ENCODE measurements at places on chromosomes 5 and 9.

- peak; percentile 71 for DNase-seq
These were observed 74.0 kb downstream of the MACROH2A1 start for GRCh38 chr5:135324897-135325650.

DNA sequence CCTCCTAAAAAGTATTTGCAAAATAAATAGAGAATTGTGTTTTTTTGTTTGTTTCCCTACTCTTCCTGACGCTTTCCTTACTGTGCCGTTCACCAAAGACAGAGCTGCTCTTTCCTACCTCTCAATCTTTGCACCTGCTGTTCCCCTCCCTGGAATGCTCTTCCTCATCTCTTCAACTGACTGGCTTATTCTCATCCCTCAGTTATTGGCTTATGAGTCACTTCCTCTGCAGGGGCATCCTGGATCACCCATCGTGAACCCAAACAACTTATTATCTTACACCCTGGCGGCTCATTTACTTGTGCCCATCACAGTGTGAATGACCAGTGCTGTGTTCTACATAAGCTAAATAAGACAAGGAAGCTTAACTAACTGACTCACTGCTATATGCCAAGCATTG lies 36.1 kb upstream of the CCNG1 start:
- DNase-seq = no peak

- no peak for DNase-seq
These were observed 170.5 kb downstream of the NNT start for GRCh38 chr5:43773478-43773844.

- DNase-seq = no peak
These were observed 14.1 kb upstream of the EXOC3 start for GRCh38 chr5:428754-429452.

DNA sequence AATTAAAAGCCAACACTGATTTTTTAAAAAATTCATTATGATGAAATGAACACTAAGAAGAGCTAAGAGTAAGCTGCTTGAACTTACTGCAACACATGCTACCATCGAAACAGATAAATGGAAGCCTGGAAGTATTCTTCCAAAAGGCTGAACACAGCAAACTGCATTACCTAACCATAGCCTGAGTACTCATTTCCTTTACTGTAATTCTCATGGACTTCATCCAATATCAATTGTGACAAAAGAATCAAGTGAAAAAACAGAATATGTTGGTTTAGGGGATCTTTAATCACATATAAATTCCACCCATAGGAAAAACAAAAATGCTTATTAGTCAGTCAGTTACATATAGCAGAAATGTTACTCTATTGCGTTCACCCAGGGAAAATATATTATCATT lies 68.5 kb downstream of the DROSHA start:
- no peak for DNase-seq

GRCh38 chr9:77194423-77194822 lies 17.1 kb downstream of the VPS13A start:
- no peak for DNase-seq

- no peak for DNase-seq
These were observed 90.2 kb upstream of the CACNA1B start for GRCh38 chr9:137787381-137787780.

- DNase-seq = no peak
These were observed 57.8 kb upstream of the HSPA9 start for GRCh38 chr5:138632900-138633489.

DNA sequence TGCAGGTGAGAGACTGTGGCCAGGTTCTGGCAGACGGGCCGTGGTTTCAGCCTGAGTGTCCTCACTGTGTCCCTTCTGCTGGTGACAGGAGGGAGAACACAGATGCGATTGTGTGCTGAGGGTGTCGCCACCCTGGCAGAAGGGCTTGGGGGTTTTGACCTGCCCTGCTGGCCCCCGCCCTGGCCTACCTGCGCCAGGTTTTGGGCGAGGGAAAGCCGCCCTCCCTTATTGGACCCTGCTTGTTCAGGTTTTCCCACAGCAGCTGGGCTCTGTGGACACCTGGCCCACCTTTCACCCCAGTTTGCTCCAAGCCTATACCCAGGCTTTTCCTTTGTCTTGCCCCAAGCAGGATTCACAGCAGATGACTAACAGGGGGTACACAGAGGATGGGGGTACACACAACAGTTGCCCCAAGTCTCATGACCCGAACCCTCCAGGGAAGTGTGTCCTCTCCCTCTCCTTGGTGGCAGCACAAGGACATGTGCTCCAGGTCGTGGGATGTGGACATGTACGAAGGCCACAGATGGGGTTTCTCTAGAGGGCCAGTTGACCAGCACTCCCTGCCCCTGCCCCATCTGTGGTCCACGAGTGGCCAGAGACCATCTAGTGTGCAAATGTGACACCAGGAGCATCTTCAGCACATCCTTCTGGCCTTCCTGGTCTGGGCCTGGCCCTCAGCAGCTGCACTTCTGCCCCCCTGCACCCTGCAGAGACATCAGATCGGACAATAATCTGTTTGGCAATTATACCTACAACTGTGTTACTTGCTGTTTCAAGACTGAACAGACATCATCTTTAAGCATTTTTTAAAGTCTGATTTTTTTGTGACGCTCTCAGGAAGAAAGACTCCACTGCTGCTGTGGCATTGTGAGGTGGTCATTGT lies 265.8 kb upstream of the IRX4 start:
- DNase-seq = no peak

DNA sequence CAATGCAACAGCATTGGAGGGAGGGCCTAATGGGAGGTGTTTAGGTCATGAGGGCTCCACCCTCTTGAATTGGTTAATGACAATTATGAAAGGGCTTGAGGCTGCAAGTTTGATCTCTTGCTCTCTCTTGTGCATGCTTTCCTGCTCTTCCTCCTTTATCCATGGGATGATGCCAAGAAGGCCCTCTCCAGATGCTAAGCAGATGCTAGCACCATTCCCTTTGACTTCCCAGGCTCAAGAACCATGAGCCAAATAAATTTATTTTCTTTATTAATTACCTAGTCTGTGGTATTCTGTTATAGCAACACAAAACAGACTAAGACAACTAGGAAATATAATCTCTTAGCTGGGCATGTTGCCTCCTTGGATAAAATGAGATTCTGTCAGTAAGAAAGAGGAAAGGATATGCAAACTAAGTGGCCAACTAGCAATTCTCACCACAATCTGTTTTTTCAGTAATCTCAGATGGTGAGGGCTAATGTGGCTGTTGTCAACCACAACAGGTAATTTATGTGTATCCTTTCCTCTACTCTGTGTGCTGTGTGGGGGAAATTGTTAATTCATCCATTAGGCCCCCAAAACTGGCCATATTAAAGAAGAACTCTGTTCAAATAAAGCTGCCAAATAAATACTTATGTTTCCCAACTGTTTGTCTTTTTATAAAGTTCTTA lies 269.1 kb upstream of the CD180 start:
- no peak for DNase-seq

DNA sequence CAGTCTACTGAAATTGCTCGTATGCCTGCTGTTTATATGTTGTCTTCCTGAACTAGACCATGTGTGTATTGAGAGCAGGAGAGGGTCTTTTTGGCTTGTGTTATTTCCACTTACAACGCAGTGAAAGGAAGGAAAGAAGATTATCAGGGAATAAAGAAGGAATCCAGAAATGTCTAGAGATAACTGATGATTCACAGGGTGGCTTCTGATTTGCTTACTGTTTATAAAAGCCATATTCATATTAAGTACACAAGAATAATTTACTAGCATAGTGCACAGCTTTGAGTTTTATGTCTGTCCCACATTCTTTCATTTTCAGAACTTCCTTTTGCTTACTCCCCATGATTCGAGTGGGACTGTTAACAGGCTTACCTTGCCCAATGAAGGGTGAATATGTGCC lies 72.1 kb downstream of the PRLR start:
- DNase-seq = no peak

- no peak for DNase-seq
These were observed 91.4 kb downstream of the ZNF366 start for GRCh38 chr5:72415616-72416325.

- no peak for DNase-seq
These were observed 24.0 kb upstream of the OCLN start for GRCh38 chr5:69468631-69469030.

GRCh38 chr9:95826183-95826838 lies 49.2 kb upstream of the ERCC6L2 start:
- DNase-seq = no peak

DNA sequence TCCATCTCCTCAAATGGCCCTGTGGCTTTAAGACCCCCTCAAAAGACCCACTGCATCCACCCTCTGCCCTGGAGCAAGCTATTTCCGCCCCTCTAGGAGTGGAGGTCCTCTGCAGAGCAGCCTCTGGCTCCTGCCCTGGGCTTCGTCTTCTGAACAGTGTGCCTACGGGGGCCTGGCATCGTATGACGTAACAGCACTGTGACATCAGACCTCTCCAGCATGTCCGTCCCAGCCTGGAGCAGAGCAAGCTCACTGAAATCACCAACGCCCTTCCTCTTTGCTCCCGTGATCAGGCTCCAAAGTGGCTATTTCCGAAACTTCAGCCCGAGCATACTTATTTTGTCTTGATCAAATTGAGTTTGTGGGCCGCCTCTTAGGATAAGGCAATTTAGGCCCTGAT lies 69.1 kb upstream of the PTCH1 start:
- DNase-seq = no peak

- no peak for DNase-seq
These were observed 73.7 kb downstream of the UBE2QL1 start for GRCh38 chr5:6522331-6522730.

DNA sequence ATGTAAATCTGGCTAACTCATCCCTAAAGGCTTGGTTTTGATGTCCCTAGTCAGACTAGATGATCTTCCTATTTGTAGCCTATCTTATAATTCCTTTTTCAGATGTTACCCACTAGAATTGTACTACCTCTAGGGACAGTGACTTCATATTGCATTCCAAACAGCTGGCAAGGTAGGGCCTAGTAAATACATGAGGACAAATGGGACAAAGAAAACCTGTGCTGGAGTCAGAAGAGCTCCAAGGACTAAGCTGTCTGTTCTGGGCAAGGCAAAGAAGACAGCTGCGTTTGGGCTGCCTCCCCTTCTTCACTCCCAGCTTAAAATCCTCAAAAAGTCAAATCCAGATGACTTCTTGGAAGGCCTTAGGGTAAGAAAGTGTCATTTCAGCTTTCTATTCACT lies 10.0 kb downstream of the DMXL1 start:
- DNase-seq = no peak

DNA sequence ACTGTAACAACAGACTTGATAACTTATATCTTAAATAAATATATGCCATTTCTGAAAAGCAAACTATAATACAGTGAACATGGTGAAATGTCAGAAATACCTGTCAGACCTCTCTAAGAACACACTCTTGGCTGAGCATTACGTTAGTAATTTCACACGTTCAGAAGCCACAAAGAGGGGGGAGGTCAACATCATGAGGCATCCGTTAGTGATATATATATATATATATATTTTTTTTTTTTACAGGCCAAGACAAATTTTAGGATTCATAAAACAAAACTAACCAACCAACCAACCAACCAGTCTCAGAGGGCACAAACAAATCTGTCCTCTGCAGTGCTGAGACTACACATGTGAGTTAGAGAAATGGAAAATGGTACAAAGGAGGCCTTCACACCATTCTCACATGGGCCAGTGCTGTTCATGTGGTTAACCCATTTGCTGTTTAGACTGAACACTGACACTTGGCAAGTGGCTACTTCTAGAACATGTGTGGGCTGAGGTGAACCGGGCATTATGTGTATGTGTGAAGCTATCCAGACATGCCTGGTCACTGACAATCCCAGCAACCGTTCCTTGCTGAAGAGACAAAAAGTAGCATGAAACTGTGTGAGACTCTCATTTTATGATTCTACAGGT lies 54.5 kb downstream of the ELL2 start:
- DNase-seq = no peak

DNA sequence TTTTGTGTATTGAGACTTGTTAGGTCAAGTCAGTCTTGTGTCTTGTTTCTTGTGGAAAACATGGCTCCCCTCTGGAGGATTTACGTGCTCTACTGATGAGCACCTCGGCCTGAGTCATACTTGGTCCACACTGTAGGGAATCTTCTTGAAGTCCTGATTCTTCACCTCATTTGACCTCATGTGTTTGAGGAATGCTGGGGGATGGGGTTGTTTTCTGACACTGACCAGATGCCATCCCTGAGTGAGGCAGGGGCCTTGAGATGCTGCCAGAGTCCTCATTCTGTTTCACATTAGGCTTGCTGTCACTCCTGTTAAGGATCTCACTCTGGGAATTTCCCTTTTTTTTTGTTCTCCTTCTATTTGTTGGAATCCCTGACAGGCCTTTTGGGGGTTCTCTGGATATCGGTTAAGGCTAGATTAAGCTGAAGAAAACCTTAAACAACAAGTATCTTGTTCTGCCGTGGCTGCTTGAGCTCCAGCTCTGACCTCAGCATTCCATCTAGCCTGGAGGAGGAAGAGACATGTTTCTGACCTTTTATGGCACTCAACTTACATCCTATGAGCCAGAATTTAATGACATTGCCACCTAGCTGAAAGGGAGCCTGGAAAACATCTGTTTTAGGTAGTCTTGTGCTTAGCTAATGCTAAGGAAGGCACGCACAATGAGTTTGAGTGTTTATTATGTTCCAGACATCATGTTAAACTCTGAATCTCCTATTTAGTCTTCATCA lies 20.6 kb downstream of the TCOF1 start:
- no peak for DNase-seq

DNA sequence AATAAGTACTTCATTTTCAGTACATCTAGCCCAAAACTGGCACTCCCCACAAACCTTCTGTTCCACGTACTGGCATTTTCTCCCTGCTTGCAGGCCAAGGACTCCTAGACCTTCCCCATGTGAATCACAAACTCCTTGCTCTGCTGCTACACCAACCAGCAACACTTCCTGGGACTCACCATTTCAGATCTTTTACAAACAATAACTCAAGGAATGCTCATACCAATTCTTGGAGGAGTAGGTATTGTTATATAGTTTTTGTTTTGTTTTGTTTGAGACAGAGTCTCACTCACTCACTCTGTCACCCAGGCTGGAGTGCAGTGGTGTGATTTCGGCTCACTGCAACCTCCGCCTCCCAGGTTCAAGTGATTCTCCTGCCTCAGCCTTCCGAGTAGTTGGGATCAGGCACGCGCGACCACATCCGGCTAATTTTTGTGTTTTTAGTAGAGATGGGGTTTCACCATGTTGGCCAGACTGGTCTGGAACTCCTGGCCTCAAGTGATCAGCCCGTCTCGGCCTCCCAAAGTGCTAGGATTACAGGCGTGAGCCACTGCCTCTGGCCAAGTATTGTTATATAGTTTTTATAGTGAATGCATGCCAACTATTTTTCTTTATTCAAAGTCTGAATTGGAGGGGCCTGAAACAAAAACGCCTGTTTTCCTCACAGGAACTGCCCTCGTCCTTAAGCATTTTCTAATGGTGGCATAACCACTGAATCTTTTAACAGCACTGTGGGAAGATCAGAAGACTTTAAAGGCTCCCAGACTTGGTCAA lies 210.8 kb downstream of the TSSK1B start:
- no peak for DNase-seq

DNA sequence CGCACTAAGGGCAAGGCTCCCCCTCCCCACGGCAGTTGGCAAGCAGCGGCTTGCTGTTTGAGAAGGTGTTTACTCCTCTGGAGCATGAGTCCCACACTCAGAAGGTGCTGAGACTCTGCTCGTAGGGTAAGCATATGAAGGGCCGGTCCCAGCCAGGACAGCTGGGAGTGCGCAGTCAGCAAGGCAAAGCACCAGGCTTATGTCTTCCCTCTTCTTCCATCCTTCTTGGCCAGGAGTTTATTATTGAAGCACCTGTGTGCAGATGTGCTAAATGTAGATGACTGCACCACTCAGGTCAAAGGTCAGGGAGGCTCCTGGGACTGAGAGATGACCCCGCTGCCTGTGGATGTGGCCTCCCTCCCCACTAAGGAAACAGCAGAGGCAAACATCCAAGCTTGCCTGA lies 27.0 kb upstream of the CDKN2AIPNL start:
- DNase-seq = no peak

GRCh38 chr9:133483611-133484010 lies 4.7 kb upstream of the SLC2A6 start:
- DNase-seq = no peak

Data from CD4-positive, alpha-beta T cell (primary cell).